ENCODE measurements at places on chromosomes 3 and 15.

DNA sequence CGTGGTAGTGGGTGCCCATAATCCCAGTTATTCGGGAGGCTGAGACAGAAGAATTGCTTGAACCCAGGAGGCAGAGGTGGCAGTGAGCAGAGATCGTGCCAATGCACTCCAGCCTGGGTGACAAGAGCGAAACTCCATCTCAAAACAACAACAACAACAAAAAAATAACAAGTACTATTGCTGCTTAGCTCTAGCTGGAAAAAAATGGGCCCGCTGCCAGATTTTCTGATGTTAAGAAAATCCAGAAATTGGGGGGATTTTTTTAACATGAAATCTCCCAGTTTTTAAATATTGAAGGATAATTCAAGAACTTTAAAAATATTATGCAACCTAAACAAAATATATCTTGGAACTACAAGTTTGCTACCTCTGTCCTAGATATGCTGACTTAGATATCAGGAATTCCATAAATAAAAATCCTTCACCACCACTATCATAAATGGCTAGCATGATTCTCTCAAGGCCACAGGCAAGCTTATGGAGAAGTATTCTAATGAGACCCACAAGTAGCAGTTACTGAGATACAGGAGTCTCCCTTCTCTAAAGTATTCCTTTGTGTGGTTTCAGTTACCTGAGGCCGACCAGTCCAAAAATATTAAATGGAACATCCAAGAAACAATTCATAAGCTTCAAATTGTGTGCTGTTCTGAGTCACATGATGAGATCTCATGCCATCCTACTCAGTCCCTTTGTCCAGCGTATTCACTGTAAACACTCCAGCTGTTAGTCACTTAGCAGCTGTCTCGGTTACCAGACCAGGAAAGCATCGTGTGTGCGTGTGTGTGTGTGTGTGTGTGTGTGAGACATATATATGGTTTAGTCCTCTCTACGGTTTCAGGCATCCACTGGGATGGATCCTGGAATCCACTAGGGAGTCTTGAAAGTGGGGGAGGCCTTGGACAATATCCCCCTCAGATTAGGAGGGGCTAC is 277.2 kb downstream of the TBL1XR1 start:
- DNase-seq, result peak; percentile 29

DNA sequence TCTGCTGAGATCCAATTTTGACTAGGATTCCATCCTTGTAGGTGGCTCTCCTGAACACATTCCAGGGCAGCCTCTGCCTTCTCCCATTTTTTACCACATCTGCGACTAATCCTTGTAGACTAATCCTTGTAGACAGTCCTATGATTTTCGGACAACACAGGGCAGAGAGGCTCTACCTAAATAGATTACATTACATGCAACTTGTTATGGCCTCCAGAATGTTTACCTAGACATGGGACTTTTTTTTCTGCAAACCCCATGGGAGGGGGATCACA is 239.3 kb upstream of the WNT5A start:
- no peak for DNase-seq

DNA sequence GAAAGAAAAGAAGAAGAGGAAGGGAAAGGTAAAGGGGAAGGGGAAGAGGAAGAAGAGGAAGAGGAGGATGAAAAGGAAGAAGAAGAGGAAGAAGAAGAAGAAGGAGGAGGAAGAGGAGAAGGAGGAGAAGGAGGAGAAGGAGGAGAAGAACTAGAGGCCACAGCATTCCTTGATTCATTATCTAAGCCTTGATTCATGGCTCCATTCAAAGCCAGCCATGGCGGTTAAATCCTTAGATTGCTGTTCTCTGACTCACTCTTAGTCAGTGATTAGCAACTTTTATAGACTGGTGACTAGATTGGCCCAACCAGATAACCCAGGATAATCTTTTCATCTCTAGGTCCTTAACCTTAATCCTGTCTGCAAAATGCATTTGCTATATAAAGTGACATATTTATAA is 47.6 kb downstream of the OSTN start:
- DNase-seq, result no peak

- peak; percentile 49 for DNase-seq
Measured at GRCh38 chr15:25863111-25863967, at the start of gene ATP10A. Gene ATP10A (minus strand): TSS chr15:25863327. CDS start chr15:25863096, 231 bp downstream.

DNA sequence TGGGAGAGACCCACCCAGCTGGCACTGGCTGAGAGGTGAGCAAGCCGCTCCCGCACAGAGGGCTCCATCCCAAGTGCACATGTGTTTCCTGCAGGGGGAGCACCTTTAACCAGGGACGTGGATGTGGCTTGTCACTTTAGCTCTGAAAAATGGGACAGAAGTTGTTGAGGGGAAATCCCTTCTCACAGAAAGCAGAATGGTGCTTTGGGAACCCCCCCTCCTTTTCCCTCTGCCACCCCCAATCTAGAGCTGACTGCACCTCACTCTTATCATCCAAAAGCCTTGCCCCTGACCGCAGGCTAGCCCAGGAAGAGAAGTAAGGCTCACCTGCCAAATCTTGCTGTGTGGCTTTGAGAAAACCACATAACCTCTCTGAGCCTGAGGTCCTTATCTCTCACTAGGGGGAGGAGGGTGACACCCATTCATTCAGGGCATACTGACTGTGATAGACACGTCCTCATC is 77.9 kb downstream of the RPN1 start:
- no peak for DNase-seq

DNA sequence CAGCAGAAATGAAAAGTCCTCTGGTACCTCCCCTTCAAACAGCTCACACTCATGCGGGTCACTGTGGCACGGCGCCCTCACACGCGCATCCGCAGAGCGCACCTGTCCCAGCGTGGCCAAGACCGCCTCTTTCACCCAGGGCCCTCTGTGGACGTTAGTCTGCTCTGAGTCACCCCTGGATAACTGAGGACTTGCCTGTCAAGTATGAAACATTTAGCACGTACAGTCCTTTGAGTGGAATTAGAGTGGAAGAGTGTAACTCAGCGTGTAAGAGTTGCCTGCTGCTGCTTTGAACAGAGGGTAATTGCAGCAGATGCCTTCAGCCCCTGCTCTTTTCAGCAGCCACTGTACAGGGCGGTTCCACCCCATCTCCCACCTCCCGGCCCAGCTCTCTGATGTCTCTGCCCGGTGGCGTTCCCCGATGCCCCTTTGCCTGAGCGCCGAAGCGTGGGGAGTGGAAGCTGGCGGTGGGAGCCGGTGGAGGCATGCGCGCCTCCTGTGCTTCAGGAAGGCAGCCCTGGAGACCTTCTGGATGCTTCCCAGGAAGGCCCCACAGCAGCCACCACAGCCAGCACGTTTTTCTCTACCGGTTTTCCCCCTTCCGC is 23.0 kb downstream of the CPN2 start:
- no peak for DNase-seq

DNA sequence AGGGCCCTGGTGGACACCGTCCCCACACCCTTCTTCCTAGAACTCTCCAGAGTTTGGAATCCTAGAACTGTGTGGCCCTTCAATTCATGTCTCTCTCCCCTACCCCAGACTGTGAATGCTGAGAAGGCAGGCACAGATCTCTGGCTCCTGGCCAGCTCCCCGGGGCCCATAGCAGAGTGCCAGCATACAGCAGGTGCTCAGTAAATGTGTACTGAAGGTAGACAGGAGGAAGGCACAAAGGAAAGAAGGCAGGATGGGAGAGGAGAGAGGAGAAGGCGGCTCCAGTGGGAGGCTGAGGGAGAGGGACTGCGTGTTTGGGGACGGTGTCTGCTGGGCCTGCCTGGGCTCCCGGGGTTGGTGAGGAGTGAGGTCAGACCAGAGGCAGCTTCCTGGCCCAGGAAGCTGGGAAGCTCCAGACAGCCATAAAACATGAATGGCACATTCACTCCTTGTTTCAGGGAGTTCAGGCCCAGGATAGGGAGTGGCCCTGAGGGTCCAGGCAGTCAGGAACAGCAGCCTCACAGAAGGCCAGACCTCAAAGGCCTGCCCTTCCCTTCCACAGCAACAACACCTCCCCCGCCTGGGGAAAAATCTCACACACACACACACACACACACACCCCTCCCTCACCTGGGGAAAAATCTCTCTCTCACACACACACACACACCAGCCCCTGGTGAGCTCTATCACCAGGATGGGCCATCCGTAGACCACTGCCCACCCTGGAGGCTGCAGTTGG is 137.1 kb upstream of the PRR20G start:
- peak; percentile 8 for DNase-seq

- DNase-seq, result no peak
Measured at GRCh38 chr3:152973575-152973974, 138.6 kb downstream of the P2RY1 start.

DNA sequence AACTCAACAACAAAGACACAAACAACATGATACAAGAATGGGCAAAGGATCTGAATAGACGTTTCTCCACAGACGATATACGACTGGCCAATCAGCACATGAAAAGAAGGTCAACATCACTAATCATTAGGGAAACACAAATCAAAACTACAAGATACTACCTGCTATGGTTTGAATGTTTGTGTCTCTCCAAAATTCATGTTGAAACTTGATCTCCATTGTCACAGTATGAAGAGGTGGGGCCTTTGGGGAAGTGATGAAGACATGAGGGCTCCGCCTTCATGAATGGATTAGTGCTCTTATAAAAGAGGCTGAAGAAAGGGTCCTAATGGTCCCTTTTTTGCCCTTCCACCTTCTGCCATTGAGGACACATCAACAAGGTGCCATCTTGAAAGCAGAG is 32.3 kb downstream of the ACAP2 start:
- DNase-seq, result no peak

DNA sequence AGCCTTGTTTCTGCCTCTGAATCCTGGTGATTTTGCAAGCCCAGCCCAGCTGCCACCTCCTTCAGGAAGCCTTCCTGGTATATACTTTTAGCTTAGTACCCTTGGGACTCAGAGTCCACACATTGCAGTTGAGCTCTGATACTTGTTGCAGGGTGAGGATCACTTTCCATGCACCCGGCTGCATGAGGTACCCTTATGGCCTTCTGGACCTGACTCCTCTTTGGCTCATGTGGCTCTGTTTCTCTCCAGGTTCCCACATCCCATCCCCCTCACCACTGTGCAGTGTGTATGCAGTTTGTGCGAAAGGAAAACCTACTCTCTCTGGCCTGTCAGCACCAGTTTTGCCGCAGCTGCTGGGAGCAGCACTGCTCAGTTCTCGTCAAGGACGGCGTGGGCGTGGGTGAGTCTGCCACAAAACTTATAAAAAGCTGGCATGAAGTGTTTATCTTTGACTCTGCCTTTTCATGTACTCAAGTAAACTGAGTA is 23.1 kb upstream of the P4HTM start:
- DNase-seq, result no peak

GRCh38 chr3:109728861-109729494 is 391.6 kb upstream of the DPPA4 start:
- no peak for DNase-seq

DNA sequence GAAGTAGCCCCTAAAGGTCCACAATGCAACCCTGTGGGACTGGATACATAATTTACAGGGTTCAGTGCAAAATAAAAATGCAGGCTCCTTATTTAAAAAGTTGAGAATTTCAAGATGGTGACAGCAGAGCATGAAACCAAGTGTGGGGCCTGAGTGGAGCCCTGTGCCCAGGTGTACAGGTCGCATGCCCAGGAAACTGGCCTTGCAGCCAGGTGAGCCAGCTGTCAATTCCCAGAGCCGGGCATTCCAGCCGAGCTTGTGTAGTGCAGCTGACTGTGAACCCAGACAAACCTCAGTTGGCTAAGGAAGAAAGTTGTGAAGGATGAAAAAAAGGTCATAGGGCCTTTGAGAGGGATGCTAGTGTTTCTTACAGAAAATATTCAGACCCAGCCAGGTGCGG is 27.6 kb downstream of the POPDC2 start:
- DNase-seq, result no peak

DNA sequence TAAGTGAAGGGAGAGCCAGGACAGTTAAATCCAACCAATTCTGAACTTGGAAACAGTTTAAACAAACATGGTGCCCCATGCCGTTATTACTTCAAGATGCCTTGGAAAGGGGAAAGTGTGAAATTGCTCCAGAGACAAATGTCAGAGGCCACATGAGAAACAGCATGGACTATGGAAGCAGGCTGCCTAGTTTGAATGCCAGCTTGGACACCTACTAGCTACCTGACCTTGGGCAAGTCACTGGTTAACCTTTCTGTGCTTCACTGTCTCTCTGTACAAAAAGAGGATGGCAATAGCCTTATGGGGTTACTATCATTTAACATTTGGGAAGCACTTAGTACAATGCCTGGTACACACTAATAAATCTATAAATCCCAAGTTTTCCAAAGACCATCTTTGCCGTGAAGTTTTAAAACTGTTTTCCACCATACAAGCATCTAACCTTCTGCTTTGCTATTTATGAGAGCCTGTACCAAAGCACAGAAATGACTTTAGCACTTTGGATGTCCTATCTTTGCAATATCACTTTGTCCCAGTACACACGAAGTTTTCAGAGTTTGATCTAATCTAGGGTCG is 8.3 kb upstream of the TOPBP1 start:
- no peak for DNase-seq

DNA sequence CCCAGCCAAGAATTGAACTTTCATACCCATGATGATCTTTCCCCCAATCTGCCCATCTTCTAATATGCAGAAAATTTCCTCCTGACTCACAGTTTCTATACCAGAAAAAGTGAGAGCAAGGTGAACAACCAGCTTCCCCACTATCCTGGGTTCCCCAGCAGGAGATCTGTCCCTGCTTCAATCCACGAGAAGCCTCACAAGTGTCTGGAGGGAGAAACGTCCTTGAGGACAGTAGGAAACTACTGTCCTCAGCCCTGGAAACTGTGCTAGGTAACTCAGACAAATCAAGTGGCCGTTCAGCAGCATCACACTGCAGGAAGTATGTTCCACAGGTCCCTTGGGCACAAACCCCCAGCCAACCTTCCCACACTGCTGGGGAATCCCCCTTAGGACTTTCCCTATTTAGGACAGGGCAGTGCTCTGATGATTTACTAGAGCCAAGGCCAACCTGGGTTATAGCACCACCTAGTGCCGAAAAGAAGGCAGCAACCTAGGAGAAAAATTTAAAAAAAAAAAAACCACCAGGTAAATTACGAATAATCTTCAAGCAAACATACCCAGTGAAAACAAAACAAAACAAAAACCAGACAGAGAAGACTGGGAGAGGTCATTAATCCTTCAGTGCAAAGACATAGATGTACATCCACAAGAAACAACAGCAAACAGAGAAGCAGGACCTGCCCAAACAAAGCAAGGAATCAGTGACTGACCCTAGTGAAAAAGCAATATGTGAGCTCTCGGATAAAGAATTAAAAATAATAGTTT is 36.0 kb downstream of the MORC1 start:
- no peak for DNase-seq

DNA sequence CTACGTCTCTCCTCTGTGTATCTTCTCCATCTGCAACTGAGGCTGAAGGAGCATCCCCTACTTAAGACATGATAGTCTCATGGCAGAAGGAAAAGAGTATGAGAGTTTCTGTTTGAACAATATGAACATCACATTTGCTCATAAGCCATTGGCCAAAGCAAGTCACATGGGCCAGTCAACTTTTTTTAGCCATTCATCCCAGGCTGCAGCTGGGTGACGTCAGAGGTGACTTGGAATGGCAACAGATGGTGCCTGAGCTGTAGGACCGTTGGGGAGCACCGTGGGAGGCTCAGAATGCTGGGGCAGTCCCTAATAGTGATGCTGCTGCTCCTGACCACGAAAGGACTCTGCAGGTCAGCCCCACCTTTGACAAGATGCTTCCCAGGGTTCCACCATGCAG is 58.7 kb downstream of the CRTC3 start:
- no peak for DNase-seq
